ENCODE measurements at places on chromosomes 5 and 9. TPM values are rescaled to one million over a fixed set of nuclear protein-coding genes. Genes with fewer than 3 reads are reported as not detected.

Gene ZNF189
- total RNA-seq: 20.4 TPM

Gene ANKH
- total RNA-seq: 205 TPM

Gene KCNN2
- not detected for total RNA-seq

Gene DELE1
- total RNA-seq: 82.5 TPM

GRCh38 chr9:6641056-6641455 is 4.5 kb downstream of the GLDC start:
- no peak overlapping the region for H3K27ac ChIP-seq
- no peak overlapping the region for H3K4me3 ChIP-seq
- no peak for DNase-seq
- H3K36me3 ChIP-seq: no peaks in the 10 kb centered on the region
- peaks cover 9% of the 10 kb centered on the region for H3K4me1 ChIP-seq

DNA sequence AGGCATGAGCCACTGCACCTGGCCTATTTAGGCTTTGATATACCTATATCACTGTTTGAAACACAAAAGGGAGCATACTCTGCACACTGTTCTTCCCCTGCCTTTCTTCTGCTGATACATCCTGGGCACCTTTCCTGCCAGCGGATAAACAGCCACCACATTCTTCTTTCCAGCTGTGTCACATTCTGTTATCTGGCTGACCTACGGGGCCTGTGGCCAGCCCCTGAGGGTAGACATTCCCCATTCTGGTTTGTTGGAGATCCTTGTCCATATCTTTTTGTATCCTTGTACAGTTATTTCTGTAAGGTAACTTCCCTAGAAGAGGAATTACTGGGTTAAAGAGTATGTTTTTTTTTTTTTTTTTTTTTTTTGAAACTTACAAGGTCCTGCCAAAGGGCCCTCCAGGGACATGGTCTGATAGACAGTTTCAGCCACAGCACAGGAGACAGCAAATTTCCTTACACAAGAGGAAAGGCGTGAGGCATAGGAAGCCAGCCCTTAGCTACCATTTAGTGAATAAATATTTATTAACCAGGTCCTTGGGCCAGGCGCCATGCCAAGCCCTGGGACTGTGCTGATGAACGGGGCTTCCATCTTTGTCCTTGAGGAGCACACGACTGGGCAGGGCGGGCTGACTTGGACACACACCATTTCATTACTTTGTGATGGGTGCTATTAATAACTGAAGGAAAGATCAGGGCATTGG is 57.8 kb downstream of the ERGIC1 start:
- peak; percentile 85 for DNase-seq
- no peaks in the 10 kb centered on the region for H3K27me3 ChIP-seq
- H3K27ac ChIP-seq: peak overlapping the region; percentile 99
- no peaks in the 10 kb centered on the region for H3K36me3 ChIP-seq

- H3K27ac ChIP-seq: no peak overlapping the region
- H3K4me3 ChIP-seq: no peak overlapping the region
- H3K4me1 ChIP-seq: peaks cover 12% of the 10 kb centered on the region
- no peak for DNase-seq
- H3K36me3 ChIP-seq: no peaks in the 10 kb centered on the region
These were observed 161.6 kb upstream of the TSLP start for GRCh38 chr5:110909950-110910349.

All from thoracic aorta (tissue), 2 donors.